ENCODE measurements at places on chromosomes 5 and 9.

- DNase-seq = peak; percentile 21
Measured at GRCh38 chr5:148875205-148875875, 48.9 kb downstream of the ADRB2 start.

- no peak for DNase-seq
Measured at GRCh38 chr5:137144656-137145055, 354.5 kb downstream of the SPOCK1 start.

GRCh38 chr9:34256987-34257585 lies 72.0 kb downstream of the KIF24 start:
- no peak for DNase-seq

GRCh38 chr5:172389578-172390112 lies 64.7 kb downstream of the SH3PXD2B start:
- no peak for DNase-seq

GRCh38 chr9:32955655-32956478 lies 45.6 kb downstream of the APTX start:
- DNase-seq = no peak

- DNase-seq = no peak
Measured at GRCh38 chr5:35320029-35320428, 89.7 kb upstream of the PRLR start.

- no peak for DNase-seq
Measured at GRCh38 chr9:92599938-92600461, 64.2 kb upstream of the ECM2 start.

DNA sequence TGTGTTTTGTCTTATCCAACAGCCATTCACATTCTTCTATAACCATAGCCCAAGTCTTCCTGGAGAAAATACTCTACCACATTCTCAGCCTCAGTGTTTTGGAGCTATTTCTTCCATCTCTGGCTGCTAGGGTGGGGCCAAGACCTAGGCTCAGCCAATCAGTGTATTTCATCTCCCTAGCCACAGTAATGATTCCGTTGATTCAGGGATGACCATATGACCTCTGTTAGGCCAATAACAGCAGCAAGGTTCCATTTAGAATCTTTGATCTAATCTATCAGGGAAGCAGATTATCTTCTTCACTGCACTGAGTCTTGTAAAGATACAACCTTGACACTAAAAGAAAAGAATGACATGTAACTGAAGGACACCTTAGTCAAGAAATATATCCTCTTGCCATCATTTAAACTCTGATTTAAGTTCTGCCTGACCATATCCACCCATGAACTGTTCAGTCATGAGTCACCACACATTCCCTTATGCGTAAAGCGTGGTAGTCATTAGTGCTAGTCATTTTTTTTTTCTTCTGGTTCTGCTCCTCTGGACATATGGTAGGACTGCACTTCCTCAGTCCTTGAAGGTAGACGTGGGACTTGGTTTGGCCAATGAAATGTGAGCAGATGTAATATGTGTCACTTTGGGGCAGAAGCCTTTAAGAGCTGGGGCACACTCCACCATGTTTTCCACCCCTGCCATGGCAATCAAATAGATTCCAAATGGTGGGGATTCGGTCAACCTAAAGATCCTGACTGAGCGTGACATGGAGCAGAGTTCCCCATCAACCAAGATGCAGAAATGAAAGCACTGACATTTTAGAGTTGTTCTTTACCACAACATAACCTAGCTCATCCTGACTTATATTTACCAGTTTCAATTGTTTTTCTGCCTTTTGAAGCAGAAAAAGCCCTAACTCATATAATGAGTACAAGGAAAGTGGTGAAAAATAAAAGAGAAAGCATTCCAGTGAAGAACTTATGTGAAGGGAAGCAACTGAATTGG lies 12.7 kb upstream of the PRELID2 start:
- peak; percentile 86 for DNase-seq

GRCh38 chr9:127586537-127586936 lies 25.5 kb upstream of the STXBP1 start:
- DNase-seq = peak; percentile 74

DNA sequence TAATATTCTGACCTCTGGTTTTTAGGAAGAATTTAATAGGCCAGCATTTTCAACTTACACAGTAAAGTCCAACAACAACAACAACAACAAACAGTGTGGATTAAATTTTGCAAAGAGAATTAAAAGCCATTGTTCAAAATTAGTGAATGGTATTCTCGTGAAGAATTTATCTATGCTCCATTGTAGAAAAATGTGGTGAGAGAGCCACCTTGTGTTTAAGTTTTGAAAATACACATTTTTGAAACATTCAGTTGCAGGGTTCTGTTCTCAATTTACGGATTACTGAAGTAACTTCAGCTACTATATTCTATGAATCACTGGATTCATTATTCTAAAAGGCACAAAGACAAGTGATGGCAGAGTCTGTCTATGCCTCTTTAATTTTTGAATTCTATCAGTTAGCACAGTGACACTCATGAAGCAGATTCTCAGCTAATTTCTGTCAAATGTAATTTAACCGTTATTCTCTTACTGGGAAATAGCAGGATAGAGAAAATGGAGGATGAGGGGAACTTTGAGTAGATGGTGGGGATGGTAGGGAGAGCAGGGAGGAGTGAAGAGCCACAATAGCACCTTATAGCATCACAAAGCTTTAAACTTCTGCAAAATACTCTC lies 11.0 kb downstream of the CCDC152 start:
- DNase-seq = peak; percentile 30

- no peak for DNase-seq
Measured at GRCh38 chr5:169798438-169798837, 161.4 kb downstream of the DOCK2 start.

DNA sequence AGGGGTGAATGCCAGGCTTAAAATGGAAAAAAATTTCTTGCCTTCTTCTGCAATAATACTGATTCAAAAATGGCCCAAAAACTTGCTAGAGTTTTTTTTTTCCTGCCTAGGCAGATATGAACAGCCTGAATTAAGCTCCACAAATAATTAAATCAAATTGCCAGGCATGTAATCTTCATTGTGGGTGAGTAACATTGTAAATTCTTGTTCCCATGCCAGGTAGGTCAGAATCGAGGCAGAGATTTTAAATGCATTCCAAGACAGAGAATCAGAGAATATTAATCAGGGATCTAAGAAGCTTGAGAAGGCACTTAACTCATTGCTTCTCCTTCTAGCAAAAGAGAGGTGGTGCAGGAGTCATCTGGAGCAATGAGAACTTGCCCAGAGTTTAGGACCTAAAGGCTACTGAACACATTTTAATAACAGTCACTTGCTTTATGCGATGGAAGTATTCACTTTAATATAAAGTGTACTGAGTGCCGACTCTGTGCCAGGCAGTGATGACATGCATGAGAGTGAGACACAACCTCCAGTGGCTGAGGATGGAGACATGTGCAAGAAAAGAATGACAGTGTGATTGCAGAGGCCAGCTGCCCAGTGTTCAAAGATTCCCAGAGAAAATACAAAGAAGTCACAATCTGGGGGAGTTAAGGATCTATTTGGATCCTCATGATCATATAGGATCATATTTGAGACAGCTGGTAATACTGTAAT lies 102.3 kb downstream of the APBA1 start:
- DNase-seq = peak; percentile 92

GRCh38 chr9:111102793-111103464 lies 64.7 kb upstream of the LPAR1 start:
- no peak for DNase-seq

GRCh38 chr9:99261923-99262322 lies 39.8 kb downstream of the SEC61B start:
- DNase-seq = no peak

GRCh38 chr9:94806307-94806893 lies 79.9 kb downstream of the AOPEP start:
- no peak for DNase-seq

GRCh38 chr5:83034528-83035207 lies 42.5 kb downstream of the TMEM167A start:
- no peak for DNase-seq

- DNase-seq = no peak
Measured at GRCh38 chr5:134422791-134423365, 11.2 kb upstream of the CDKN2AIPNL start.

DNA sequence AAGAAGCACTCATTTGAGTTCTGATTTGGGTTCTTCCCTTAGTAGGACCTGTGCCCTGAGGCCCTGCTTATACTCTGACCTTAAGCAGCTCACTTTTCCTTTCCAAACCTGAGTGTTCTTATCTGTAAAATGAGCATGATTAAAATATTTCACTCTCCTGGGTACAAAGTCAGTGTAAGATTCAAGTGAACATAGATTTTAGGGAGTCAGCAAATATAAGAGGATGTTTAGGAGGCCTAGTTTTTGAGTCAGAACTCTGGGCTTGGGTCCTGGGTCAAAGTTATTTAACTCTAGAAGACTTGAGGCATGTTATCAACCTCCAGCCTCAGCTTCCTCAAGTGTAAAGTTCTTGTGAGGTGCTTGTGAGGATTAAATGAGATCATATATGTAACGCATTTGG lies 8.7 kb upstream of the SPARC start:
- no peak for DNase-seq

- peak; percentile 83 for DNase-seq
Measured at GRCh38 chr5:172453206-172453985, 929 bp downstream of the SH3PXD2B start.
